T follicular helper cell (primary cell): ENCODE measurements at places on chromosomes 7 and 10.

GRCh38 chr10:85995791-85996190 is 370.8 kb downstream of the GRID1 start:
- DNase-seq: no peak

- DNase-seq: no peak
Observed at GRCh38 chr10:72310636-72311035, 36.9 kb downstream of the DDIT4 start.

DNA sequence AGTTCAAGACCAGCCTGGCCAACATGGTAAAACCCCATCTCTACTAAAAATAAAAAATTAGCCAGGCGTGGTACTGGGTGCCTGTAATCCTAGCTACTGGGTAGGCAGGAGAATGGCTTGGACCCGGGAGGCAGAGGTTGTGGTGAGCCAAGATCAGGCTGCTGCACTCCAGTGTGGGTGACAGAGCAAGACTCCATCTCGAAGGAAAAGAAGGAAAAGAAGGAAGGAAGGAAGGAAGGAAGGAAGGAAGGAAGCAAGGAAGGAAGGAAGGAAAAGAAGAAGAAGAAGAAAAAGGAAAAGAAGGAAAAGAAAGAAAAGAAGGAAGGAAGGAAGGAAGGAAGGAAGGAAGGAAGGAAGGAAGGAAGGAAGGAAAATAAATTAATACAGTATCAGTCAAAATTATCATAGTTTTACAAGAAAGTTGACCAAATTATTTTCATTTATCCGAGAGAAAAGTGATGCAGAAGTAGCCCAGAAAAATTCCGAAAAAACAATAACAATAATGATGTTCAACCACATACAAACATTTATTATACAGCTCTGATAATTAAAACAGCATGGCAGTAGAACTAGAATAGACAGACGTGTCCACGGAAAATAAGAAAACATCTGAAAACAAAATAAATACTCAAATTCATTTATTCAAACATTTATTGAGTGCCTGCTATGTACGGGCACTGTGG is 292.4 kb upstream of the MKLN1 start:
- no peak for DNase-seq

- no peak for DNase-seq
Observed at GRCh38 chr10:67697724-67698131, 1.7 kb upstream of the CTNNA3 start.

GRCh38 chr10:110860576-110861241 is 11.0 kb upstream of the PDCD4 start:
- peak; percentile 26 for DNase-seq

- DNase-seq: no peak
Observed at GRCh38 chr10:78357141-78358063, 323.7 kb downstream of the RPS24 start.

GRCh38 chr10:24891823-24892222 is 60.6 kb downstream of the PRTFDC1 start:
- DNase-seq: no peak

- no peak for DNase-seq
Observed at GRCh38 chr7:91883676-91884362, 3.3 kb upstream of the MTERF1 start.

DNA sequence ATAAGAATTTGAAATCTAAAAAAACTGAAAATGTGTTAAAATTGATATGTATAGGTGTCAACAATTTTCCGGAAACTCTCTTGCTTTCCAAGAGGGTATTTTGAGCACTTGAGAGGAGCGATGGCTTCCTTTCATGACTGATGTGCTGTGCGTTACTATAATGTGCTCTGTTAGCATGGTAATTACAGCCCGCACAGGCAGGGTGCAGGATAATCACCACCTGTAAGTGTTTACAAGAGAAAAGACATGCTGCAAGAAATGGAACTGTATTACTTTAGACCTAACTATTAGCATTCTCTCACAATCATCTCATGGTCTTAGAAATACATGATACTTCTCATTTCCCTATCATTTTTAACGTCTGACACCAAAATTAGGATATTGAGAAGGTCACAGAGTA is 92.4 kb upstream of the ADARB2 start:
- DNase-seq: no peak

- DNase-seq: no peak
Observed at GRCh38 chr10:77965294-77965693, 38.7 kb upstream of the DLG5 start.

DNA sequence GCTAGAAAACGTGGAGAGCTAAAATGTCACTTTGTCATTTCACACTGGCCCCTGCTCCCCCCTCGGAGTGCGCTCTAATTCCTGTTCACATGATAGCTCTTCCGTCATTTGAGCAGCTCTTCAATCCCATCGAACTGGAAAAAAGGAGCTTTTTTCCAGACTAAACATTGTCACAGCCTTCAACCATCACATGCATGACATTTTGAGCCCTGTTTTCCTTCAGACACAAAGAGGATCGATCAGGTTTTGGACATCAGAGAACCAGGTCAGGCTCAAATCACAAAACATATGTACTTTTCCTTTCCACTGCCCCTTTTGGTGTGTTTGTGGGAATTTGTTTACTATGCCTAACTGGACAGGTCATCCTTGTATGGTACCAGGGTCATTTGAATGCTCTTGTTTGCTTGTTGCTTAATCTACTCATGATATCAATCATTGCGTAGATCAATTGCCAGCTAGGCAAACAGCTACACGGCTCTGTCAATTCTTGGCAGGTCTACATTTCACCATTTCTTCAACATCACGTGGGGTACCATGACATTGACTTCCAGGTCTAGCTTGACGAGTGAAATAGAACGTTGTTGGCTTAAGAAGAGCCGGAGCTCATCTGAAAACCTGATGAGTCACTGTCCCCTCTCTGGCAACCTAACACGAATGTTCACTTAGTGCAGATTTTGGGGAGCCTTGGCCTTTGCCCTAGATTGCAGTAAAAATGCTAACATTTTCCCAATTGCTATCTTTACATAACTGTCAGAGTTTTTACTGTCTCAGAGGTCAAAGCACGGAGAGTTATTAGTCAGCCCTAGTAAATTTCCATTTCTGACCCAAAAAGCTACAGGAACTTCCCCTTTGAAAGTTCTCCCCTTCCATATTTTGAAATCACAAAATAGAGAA is 87.3 kb downstream of the LYZL2 start:
- DNase-seq: no peak

- DNase-seq: no peak
Observed at GRCh38 chr10:33274096-33274785, 60.2 kb downstream of the NRP1 start.

- no peak for DNase-seq
Observed at GRCh38 chr7:119514326-119514725, 758.6 kb upstream of the KCND2 start.

DNA sequence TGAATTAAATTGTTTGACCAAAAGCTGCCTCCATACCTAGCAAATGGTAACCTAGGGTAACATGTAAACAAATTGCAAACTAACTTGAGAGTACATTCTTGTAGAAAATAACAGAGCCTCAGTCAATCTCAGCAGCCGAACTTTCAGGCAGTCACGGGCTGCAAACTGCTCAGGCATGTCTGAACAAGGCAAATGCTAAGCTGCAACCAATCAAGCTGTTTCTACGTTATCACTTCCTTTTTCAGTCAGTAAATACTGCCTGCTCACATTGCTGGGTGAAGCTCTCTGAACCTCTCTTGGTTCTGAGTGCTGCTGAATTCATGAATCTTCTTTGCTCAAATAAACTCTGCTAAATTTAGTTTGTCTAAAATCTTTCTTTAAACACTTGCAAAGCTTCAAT is 1212.4 kb downstream of the SORCS1 start:
- no peak for DNase-seq

GRCh38 chr10:42926843-42927242 is 144.2 kb downstream of the BMS1 start:
- DNase-seq: no peak

- DNase-seq: no peak
Observed at GRCh38 chr7:95609277-95609971, 13.1 kb upstream of the PDK4 start.

DNA sequence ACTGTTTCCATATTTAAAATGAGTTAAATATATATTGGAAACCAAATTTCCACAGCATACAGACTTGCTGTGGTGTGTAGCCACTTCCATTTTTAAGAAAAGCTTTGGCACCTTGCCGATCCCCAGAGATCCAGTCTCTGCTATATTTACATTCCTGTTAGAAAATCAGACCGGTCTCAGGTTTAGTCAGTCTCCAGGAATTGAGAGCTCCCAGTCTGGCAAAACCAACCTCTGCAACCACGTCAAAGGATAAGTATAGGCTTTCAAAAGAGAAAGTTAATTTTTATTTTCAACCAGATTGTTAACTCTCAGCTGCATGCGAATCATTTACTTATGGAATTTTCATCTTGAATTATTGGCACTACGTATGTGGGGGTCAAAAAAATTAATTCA is 28.2 kb downstream of the PUS7 start:
- no peak for DNase-seq

DNA sequence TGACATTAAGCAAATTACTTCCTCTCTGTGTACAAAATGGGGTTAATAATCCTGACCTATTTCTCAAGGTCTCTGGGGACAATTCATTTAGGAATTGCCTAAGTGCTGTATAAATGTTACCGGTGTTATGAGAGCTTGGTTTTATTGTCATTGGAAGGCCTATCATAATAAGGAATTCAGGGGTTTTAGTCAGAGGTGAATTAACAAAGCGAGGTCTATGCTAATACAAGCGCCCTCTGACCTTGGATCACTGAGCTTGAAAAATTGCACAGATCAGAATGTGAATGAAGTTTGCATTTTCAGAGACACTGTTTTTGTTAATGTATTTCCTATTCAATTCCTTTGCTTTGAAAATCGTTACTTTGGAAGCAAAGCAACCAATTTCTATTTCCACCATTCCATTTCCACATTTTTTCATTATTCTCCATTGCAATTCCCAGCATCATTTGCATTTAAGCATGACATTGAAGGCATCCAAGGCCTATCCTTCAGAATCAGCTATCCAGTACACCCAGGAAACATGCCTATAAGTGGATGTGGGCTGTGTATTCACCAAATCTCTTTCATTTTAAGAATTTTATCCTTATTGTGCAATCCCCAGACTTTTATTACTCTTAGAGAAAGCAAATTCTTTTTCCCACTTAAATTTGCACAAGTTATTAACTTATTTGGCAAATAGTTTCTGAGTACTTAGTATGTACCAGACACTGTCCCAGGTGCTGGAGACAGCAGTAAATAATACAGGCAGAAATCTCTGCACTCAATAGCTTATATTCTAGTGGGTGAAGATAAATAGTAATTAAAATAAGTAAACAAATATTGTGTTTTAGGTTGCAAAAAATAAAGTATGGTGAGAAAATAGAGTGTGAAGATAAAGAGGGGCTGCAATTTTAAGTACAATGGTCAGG is 133.1 kb downstream of the NRCAM start:
- no peak for DNase-seq
